Stimulated activated CD4-positive, alpha-beta T cell treated with anti-CD3 and anti-CD28 coated beads, TNF-alpha, amount 100 ng/mL, for 1 hour (primary cell): ENCODE measurements at places on chromosomes 2 and 18.

DNA sequence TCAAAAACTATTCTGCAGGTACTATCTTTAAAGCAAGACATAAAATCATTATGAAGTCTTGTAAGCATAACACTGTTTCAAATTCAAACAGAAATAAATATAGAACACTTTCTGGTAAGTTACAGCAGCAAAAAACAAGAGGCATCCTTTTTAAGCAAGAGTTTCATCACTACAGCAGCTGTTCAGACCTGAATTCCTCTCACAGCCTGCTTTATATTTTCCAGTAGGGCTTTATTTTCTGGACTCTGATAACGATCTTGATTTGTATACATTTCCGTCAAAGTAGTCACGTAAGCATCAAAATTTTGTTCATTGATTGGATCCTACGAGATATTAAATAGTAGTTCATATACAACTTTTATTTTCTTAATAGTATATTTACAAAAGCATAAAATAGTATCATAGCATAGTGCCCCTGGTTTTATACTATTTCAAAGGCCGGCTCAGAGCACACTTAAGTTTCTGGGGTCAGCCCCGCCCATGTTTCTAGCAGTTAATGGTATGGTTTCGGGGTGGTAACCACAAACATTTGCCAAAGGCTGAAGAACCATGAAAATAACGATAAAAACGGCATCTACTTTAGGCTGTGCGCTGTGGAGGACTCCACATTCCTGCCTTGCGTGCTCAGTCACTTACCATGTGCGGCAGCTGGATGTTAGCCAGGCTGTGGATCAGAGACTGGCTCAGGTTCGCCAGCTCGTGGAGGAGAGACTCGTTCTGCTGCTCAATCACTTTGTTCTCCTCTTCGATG, 47.5 kb upstream of the PXDN start:
- DNase-seq: no peak

DNA sequence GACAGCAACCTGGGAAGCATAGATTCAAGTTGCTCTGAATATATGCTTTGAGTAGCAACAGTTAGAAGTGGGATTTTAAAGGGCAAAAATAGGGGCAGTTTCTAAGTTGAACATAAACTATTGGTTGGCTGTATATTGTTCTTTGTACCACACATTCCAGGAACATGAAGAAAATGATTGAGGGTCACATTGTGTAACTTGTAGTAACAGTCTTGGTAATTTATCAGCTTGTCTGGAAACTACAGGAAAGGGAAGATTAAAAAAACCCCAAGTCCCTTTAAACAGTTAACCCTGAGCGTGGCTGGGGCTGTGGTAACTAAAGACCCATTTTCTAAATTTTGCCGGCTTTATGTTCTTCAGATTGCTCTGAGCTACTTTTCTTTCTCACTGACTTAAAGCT, 7.4 kb downstream of the PLEKHB2 start:
- DNase-seq: no peak

DNA sequence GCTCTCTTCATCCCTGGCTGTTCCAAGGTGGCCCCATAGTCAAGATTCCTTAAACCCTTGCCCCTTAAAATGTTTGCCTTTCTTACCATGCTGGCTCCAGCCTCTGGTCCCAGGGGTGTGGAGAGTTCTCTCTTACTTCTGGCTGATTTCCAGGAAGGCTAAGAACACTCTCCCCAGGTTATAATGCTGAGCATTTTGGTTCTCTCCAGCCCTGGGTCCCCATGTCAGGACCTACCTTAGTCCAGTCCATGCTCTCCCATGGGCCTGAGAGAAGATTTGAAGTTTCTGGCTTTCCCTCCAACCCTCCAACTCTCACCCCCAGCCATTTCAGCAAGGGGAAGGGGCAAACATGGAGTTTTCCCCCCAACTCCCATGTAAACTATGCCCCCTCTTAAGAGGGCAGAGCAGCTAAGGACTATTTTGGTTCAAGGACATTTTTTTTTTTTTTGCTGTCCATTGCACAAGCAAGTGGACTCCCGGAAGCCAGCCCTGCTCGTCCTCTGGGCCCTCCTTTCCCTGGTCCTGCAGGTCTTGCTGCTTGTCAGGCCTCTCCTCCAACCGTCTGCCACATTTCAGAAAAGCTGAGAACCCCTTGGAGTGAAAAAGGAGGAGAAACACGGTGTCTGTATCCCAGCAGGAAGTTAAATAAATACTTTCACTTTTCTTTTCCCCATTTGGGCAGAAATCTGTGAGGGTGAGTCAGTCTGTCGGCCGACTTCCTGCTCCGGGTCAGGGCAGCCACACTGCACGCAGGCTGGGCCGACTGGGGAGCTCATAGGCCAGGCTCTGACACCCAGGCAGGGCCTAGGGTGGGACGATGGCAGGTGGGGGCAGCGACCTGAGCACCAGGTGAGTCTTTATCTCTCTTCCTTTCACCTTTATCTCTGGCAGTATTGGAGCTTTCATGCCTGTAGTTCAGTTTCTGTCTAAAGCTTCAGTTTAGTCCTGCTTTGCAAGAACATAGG, at the start of gene SP140L:
SP140L (plus strand) TSS at position 741 of the 965 bp plus-strand sequence; CDS start at position 818, 77 bp downstream.
- DNase-seq: peak; percentile 49

- DNase-seq: no peak
Observed at GRCh38 chr2:181984060-181984459, 1.6 kb upstream of the PPP1R1C start.

GRCh38 chr2:68263632-68264031, 11.3 kb upstream of the PPP3R1 start:
- no peak for DNase-seq

DNA sequence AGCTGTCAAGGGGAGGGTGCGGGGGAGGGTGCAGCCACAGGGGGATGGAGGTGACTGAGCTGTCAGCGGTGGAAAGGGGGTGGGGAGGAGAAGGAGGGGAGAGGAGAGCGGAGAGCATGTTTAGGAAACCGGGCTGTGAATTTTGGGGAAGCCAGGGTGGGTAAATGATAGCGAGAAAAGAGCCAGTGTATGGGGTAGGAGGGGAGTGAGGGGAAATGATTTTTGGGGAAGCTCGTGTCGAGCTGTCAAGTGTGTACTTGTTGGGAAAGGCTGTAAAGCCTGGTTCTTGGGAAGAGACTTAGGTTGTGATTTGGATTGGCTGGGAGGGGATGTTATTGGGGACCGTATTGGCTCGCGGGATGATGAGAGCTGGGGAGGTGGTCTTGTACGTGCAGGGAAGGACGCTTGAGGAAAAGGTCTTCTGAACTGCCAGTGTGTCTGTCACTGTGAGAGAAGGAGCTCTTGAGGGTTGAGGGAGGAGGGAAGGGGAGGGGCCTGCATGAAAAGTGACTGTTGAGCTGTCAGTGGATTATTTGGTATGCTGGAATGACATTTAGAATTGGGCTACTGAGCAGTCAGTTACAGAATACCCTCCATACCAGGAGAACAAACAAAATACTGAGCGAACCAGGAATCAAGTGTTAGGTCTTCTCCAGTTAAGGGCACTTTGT, 1.0 kb downstream of the UBR3 start:
- no peak for DNase-seq

DNA sequence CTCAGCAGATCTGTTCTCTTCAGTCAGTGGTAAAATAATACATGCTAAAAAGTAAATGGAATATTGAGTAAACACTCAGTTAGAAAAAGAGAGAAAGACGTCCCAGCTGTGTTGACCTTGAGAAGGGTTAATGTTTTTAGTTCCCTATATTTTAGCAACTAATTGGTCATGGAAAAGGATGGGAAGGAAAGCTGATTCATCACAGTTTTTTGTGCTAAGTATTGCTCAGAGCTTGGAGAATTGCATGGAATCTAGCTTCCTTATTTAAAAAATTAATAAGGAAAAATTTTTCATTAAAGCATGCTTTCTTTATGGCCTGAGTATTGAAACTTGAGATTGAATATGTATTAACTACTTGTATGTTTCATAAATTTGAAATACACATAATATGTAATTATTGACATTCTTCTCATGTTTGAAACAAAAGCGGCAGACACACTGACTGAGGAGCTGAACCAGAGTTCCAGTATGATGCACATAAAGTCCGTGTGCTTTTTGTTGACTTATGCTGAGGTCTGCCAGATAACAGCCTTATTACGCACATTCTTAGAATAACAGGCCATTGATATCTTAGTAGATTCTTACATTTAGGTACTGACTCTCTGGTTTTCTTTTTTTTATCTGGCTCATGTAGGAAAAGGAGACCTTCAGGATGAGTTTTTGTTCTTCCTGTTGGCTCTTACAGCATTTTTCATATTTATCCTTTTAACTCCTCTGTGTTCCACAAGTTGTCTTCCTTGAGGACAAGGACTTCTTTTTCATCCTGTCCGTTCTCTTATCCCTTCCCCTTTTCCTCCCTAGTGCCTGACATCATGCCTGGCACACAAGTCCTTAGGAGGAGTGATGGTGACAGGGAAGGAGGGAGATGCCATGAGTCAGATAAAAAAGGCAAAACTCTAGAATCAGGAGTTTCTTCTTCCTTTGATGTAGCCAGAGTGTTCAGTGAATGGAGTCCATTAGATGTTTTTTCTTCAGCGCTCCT, 194.1 kb downstream of the PTPRM start:
- no peak for DNase-seq

GRCh38 chr2:240620149-240620731, 5.0 kb upstream of the GPR35 start:
- DNase-seq: no peak

GRCh38 chr2:57180042-57180567, 866.5 kb upstream of the VRK2 start:
- no peak for DNase-seq

DNA sequence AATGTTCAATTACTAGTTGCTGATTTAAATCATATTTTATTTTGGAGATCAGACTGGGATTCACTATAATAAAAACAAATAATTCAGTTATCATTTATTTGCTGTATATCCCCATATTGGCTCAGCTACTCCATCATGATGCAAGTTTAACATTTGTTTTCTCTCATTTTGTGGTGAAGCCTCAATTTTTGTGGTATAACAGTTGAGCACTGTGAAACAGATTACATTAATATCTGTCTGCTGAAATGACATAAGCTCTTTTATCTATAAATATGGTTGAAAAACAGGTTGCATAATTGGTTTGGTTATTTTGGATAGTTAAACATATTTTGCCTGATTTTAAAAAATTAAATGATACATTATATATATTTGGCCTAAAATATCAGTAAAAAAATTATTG, 67.7 kb downstream of the DPP4 start:
- no peak for DNase-seq

DNA sequence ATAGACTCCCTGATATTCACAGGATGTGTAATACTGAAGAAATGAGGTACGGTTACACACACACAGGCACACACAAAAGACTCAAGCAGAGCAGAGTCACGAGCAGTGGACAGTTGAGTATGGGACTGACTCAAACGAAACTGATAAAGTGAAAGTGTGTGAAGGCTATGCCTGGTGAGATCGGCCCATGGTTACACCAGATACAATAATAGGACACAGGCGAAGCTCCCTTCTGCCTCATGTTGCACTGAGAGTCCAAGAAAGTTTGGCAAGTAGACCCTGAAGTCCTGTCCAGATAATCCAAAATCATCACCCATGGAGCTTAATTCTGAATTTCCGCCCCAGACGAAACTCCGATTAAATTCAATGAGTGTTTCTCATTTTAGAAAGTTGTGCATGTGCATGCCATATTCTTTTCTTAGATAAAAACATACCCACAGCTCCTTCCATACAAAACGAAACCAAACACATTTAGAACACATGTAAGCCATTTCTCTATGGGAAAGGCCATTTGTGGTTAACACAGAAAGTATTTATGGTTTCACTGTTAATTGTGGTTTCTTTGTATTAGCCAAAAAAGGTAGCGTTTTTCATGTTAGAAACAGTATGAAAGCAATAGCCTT, 567.6 kb downstream of the PLCL1 start:
- DNase-seq: no peak

DNA sequence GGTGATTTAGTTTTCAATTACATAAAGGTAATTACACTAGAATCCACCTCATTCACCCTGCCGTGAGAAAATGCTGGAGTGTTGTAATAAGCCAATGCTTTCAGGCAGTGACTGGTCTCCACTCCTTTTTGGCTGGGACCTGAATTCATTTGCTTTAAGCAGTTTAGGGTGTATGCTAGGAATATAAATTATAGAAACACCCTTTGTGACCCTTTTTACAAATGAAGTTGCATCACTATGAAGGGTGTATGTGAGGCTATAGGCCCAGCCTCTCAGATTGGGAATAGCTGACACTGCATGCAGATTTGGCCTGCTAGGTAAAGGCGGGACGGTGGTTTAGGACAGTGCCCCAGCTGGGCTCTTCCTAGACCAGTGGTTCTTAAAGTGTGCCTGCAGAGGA, 50.8 kb upstream of the NFE2L2 start:
- DNase-seq: no peak

- no peak for DNase-seq
Observed at GRCh38 chr2:67242456-67242855, 154.7 kb upstream of the ETAA1 start.

- no peak for DNase-seq
Observed at GRCh38 chr18:28045880-28046279, 131.1 kb downstream of the CDH2 start.

DNA sequence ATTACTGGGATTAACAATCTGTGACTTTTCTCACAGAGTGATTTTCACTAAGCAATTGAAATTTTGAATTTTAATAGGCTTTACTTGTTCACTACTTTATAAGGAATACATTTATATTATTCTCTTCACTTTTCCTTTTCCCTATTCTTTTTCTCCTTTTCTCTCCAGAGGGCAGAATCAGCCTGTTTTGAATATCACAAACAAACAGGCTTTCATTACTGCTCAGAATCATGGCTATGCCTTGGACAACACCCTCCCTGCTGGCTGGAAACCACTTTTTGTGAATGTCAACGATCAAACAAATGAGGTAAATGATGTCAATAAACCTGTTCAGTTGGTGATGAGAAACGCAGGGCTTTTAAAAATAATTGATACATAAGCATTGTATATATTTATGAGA, 35.3 kb downstream of the CPS1 start:
- no peak for DNase-seq

GRCh38 chr2:1650085-1650872, 94.0 kb downstream of the PXDN start:
- no peak for DNase-seq

DNA sequence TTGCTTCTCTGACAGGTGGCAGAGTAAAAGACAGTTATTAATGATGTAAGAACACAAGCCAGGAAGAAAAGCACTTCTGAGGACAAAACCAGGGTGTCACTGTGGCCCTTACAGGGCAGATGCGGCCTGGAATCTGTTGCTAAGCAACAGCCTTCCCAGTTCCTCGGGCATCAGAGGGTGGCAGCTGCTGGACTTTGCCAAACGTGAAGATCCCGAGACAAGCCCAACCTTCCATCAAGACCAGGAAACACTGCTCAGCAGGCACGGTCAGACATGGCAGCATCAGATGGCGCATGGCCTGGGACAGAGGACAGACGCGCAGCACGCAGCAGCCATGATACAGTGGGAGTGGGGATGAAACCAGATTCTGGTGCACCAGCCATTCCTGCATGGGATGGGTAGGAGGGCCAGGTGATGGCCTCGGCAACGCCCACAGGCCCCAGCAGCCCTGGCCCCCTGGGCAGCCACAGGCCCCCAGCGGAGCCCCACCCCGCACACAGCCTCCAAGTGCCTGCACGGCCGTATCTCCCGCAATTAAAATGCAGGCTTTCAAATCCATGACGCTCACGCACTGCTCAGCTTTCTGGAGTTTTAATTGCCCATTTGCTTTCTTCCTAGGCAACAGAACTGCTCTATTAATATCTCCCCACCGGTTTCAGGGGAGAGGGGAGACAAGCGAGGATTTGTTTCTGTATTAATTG, 89.0 kb downstream of the EIPR1 start:
- no peak for DNase-seq
